ENCODE measurements at places on chromosomes 4 and X.

DNA sequence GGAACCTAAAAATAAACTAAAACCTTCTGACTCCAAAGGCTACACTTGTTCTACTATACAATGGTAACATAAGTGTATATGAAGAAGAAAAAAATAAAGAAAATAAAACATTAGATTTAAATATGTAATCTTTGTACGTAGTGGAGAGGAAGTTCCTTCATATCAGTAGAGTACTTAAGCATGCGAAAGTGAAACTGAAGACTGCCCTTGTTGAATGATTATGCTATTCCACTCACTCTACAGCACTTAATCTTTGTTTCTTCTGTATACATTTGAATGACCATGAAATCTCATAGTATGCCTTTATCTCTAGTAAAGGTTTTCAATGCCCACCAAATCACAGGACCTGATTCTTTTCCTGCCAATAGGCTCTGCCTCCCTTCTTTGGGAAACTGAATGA lies 78.9 kb downstream of the NDST3 start:
- no peak for DNase-seq

DNA sequence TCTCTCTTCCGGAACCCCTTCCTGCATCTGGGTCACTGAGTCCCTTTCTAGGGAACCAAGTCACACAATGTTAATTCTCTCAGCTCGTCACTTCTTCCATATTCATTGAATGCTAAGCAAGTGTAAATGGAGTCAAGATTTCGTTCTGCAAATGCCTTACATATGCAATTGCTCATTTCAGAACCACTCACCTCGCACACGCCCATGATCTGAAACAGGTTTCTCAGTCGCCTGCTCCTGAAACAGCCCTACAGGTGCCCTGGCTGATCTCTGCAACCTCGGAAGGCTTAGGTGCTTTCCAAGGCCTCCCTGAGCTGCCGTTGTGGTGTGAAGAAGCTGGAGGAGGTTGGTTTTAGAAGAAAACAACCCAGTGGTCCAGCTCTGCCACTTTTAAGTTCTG lies 100.8 kb upstream of the MSX1 start:
- DNase-seq: no peak

- DNase-seq: peak; percentile 42
These were observed 298.3 kb downstream of the TEX13A start for GRCh38 chrX:104922206-104922621.

GRCh38 chr4:73021634-73022033 lies 47.9 kb downstream of the COX18 start:
- DNase-seq: no peak

GRCh38 chr4:119041396-119041795 lies 94.2 kb upstream of the MYOZ2 start:
- no peak for DNase-seq

- DNase-seq: no peak
These were observed 31.9 kb downstream of the CDKL2 start for GRCh38 chr4:75598390-75598789.

GRCh38 chrX:40864972-40865371 lies 129.6 kb upstream of the MED14 start:
- no peak for DNase-seq

GRCh38 chr4:7121866-7122653 lies 54.2 kb upstream of the GRPEL1 start:
- no peak for DNase-seq

DNA sequence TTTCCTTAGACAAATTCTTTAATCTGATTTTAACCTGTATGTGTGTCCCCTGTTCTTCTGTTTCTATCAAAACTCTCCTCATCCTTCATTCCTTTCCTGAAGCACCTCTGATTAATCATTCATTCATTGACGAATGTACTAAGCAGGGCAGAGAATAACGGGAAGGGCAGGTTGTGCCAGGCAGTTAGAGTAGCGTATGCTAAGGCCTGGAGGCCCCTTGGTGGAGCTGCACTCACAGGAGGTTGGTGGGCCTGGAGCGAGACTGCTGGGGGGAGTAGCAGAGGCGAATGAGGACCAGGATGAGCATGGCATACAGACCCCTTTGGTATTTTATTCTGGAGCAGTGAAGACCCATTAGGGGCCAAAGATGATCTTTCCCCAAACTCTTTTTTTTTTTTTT lies 22.5 kb downstream of the PTTG2 start:
- no peak for DNase-seq

- DNase-seq: no peak
These were observed 768.8 kb downstream of the STPG2 start for GRCh38 chr4:97374526-97374925.

- no peak for DNase-seq
These were observed at the start of gene TEX28 for GRCh38 chrX:154294791-154295574. TSS of gene TEX28 (minus strand) at chrX:154295124. CDS start at chrX:154292117, 3,007 bp downstream.

GRCh38 chrX:151458824-151459223 lies 61.8 kb downstream of the VMA21 start:
- no peak for DNase-seq

- DNase-seq: no peak
These were observed 110.2 kb upstream of the ADRA2C start for GRCh38 chr4:3655963-3656362.

- DNase-seq: no peak
These were observed 119.2 kb downstream of the IRF2 start for GRCh38 chr4:184355111-184355604.

GRCh38 chrX:10033375-10034007 lies 66.3 kb downstream of the CLDN34 start:
- no peak for DNase-seq

- DNase-seq: no peak
These were observed 284.2 kb upstream of the F9 start for GRCh38 chrX:139246295-139246694.

DNA sequence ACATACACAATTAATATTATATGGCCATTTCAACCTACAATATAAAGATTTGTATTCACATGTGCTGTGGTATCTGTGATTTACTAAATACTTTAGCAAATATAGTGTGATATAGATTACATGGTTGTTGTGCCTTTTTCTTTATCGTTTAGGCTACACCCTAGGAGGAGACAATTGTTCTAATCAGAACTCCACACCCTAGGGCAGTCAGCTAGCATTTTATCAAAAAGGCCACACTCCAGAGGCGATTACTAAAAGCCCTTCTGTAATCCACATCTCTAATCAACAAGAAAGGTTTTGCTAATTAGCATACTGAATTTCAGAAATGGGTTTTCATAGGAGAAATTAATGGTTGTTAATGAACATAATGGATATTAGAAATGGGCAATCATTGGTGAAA lies 319.5 kb upstream of the NOCT start:
- no peak for DNase-seq

DNA sequence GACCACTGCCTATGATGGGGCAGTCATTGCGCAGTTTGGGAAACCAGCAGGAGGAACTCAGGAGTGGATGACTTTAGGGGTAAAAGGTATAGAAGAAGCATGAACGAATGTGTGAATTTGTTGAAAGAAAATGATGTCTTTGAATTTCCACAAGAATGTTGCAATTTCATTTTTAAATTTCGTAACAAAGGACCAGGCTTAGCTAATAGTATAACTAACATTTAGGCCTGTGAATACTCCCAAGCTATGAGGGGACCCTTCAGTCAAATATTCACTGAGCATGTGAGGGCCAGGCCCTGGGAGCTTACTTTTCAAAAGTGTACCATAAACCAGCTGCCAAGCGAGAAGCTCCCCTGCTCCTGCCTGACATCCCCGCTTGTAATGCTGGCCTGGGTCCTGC lies 5.3 kb downstream of the MPC1L start:
- DNase-seq: no peak

GRCh38 chrX:137427426-137427778 lies 138.5 kb upstream of the ZIC3 start:
- DNase-seq: no peak

DNA sequence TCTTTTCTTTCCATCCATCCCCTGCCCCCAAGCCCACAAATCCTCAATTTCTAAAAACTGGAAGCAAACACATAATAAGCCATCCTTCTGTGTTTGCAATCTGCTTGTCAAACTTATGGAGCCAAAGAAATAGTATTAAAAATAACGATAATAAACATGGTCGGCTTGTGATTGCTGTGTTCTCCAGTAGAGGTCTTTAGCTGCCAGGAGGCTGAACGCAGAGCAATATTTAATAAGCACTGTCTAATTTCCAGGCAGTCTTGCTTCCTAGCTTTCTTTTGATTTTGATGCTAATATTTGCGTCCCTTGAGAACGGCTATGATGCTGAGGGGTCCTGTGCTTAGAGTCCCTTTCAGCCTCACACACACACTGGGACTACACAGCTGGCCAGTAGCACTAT lies 3.2 kb upstream of the HELT start:
- DNase-seq: no peak

DNA sequence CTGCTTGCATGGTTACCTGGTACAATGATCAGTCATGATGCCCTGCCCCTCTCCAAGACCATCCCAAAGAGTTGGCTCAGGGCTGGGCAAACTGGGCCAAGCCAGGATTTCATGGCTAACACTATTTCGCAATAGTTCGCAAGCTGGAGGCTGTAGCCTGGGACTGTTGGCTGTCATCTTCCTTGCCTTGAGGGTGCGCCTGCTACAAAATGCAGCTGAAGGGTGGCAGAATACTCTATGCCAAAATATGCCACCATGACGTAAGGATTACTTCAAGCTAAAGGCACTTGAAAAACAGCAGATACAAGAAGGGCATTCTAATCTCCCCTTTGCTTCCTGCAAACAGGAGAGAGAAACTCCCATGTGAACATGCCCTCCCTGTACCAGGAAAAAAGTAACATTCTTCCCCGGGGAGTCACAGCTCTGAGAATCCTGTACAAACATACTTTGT lies 21.0 kb downstream of the SAT1 start:
- DNase-seq: no peak

DNA sequence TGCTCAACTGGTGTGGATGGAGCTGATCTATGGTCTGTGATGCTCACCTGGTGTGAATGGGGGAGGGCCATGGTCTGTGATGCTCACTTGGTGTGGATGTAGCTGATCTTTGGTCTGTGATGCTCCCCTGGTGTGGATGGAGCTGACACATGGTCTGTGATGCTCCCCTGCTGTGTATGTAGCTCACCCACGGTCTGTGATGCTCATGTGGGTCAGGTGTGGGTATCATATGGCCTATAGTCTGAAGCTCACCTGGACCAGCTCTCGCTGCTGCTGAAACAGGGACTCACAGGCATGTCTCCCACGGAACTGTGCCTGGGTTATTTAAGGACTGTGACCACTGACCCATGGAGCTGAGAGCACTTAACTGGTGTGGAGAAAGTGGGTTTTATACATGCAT lies 109.7 kb downstream of the CRLF2 start:
- no peak for DNase-seq

- DNase-seq: no peak
These were observed 315.8 kb downstream of the RAB28 start for GRCh38 chr4:13168326-13168725.

DNA sequence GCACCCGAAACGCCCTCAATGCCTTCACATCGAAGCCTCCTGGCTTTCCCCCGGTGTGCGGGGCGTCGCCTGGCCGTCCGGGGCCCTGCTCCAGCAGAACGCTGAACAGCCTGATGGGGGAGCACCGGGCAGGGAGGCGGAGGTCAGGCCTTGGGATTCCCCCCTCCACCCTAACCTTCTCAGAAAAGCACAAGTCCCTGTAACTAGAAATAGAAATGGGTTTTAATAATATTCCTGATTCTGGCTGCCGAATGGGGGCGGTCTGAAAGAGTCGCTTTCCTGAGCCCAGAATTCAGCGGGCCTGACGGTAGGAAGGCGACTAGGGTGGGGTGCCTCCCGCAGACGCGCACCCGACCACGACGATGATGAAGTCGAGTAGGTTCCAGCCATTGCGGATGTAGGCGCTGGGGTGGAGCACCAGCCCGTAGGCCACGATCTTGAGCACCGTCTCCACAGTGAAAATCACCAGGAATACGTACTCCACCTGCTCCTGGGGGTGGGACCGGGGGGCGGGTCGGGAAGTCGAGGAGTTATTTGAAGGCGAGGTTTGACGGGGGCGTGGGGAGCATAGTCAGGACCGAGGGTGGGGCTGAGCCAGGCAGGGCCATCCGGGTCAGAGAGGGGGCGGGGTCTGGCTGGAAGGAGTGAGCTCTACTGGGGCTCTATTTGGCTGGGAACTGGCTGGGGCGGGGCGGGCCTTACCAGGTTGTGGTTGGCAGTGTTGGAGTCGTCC lies 2.5 kb downstream of the CACNA1F start:
- DNase-seq: peak; percentile 63

DNA sequence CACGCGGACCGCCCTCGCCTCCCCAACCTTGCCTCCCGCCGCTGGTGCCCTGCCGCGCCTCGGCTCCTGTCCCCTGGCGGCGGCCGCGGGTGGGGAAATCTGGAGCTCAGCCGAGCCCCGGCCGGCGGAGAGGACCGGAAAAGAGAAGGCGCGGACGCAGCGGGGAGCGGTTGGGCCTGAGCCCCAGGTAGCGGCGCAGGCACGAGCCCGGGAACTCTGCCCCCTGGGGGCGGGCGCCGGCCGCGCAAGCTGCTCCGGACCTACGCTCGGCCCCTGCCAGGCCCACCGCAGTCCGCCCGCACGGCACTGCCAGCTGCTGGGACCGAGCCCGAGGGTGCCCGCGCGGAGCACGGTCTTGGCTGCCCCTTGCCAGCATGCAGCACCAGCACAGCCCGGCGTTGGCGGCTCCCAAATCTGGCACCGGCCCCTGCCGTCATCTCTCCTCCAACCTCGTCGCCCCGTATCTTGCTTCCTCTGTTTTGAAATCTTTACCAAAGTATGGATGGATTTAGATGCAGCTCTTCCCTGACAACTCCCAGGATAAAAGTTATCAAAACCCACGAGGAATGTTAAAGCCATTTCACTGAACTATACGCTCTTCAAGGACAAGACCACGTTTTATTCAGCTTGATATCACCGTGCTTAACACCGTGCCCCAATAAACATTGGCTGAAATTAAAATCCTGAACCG lies at the start of gene PRSS12:
Gene PRSS12 (minus strand): TSS at position 161 of the 691 bp plus-strand sequence. CDS start 283 bp downstream, outside the sequence.
- DNase-seq: peak; percentile 56

DNA sequence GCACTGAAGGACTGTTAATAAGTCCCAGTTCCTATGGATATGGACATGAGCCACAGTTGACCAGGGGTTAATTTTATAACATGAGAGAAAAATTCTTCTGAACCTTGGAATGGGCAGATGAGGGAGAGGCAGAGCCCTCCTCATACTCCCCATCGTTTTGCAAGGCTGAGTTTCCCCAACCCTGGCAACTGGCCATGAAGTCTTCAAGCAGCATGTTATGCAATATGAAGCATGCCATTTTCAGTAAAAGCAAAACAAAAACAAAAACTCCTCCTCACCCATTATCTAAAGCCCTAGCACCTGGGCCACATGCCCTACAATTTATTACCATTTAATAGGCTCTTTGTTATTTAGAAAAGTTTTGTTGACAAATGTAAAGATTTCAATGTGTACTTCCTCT lies 64.5 kb downstream of the GPC4 start:
- DNase-seq: no peak

All from stimulated activated CD4-positive, alpha-beta T cell treated with anti-CD3 and anti-CD28 coated beads, Interleukin-4, amount 100 ng/mL, for 1 hour (primary cell).